Endothelial cell (in vitro differentiated cells): ENCODE measurements at places on chromosomes 1 and 21.
A peak's percentile ranks its signal among the peaks of the same experiment; 100 is the strongest.

DNA sequence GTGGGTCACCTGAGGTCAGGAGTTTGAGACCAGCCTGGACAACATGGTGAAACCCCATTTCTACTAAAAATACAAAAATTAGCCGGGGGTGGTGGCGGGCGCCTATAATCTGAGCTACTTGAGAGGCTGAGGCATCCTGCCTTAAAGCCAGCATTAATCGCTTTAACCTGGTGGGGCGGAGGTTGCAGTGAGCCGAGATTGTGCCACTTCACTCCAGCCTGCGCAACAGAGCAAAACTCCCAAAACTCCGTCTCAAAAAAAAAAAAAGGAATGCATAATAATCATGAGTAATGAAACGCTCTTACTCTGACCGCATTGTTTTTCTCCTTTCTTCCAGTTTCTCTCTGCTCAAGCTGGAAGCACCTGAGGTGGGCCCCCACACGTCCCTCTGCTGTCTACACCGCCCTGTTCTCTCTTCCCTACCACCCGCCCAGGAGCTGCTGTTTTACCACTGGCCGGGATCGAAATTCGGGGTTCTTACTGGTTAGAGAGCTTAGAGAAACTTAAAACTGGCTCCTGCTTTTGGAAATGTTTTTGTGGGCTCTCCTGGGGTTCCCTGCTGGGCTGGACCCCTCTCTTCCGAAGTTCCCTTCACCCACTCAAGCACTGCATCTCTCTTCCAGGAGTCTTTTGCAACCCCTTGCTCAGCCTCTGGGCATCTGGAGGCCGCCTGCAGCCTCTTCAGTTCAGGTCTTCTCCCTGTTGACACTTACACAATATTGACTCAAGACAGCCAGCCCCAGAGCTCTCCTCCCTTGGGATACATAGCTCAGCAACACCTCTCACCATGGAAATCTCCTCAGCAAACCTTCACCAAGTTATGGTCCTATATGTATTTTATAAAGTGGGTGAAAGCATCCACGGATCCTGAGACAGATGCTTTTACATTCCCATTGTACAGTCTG, 62.5 kb downstream of the FAM163A start:
- no peak for DNase-seq

DNA sequence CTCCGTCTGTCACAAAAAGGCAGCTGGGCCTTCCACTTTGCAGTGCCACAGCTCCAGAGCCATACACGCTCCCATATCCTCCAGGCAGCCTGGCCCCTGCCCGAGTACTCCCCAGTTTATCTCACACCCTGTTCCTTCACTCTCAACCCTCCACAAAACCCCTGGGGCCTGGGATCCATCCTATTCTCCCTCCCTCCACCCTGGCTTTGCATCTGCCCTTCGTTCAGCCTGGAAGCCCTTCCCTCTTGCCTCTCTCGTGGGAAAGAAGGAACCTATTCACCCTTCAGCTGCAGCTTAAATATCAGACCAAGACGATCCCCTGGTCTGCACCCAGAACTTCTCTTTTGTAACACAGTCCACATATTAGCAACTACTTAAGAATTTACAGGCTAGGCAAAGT, 56.7 kb downstream of the CAMK2N1 start:
- DNase-seq: no peak

GRCh38 chr1:1355416-1355815, 2.9 kb downstream of the MXRA8 start:
- peak; percentile 44 for DNase-seq

DNA sequence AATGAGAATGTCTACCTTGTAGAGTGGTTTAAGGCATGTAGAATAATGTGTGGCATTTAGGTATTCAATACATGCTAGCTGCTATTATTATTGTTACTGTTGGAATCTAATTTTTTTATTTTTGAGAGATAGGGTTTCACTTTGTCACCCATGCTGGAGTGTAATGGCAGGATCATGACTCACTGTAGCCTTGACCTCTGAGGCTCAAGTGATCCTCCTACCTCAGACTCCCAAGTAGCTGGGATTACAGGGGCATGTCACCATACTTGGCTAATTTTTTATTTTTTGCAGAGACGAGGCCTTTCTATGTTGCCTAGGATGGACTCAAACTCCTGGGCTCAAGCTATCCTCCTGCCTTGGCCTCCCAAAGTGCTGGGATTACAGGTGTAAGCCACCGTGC, 61.9 kb downstream of the EPB41 start:
- DNase-seq: no peak

- DNase-seq: no peak
These were observed 30.9 kb downstream of the KCNT2 start for GRCh38 chr1:196577386-196577785.

DNA sequence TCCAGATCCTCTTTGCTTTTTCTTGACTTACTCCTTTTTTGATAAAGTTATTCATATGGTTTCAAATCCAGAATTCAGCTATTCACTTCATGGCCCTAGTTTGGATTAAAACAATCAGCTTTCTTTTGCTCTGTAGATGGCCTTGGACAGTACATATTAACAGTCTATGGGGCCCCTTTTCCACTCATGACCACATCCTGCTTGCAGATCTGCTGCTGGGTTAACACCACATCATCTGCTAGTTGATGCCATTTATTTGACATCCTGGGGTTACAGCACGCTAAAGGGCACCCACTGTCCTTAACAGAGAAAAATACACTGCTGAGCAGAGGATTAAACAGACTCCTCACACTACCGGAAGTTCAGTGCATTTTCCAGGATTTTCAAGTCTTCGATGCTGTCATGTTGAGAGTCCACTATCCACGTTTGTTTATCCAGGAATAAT, 941 bp upstream of the IFI16 start:
- DNase-seq: no peak

DNA sequence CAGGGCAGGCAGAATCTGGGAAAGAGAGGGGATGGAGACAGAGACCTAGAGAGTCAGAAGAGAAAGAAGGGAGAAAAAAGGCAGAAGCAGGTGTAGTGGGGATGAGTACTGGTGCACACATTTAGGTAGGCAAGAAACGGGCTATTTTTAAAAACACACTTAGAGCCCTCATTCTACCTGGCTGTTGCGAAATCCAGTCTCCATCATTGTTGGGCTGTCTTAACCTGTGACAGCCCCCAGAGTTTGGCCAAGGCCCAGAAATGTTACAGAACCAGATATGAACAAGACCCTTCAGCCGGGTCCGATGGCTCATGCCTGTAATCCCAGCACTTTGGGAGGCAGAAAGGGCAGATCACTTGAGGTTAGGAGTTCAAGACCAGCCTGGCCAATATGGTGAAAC, 12.6 kb upstream of the KDF1 start:
- no peak for DNase-seq

- no peak for DNase-seq
These were observed 52.8 kb downstream of the IGSF21 start for GRCh38 chr1:18160290-18160942.

DNA sequence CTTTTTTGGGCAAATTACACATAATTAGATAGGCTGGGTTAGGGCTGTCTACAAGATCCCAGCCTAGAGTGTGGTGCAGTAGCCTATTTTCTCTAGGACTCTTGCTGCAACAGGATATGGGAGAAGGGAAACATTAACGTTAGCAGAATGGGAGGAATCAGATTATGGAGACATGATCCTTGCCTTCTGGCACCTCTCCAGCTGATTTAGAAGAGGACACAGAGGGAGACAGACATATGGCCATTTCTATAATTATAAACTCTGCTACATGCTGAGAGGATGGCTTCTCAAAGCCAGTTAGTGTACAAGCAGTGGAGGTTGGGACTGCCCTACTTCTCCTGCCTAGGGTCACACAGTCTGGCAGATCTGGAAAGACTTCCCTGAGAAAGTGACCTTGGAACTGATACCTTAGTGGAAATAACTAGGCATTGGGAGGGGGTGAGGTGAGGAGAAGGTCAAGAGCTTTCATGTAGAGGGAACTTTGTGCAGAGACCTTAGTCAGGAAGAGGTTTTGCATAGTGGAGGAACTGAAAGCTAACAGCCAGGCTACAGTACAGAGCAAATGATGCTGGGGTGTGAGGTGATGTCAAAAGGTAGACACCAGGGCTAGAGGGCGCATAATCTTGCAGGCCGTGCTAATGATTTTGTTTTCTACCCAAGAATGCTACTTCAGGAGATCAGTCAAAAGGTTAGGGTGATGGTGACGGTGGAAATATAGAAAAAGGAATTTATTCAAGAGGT, 1.2 kb upstream of the CD1D start:
- DNase-seq: no peak

DNA sequence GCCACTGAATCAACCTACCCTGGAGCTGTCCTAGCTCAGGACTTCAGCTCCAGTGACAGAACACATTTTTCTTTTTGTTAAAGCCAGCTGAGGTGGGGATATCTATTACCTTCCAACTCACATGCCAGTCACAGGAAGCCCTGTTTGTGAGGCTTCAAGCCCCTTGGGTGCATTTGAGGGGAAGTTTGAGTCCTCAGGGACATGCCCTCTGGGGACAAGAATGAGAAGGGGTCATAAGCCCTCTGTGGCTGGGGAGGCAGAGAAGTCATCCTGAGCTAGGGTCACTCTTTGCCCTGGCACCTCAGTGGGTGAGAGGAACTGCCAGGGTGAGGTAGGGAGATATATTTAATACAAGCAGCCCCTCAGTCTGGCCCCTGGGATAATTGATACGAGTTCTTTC, 33.5 kb upstream of the CLDN14 start:
- DNase-seq: no peak

GRCh38 chr1:60759291-60759690, 323.1 kb upstream of the NFIA start:
- no peak for DNase-seq

- DNase-seq: no peak
These were observed 22.0 kb downstream of the KCNK1 start for GRCh38 chr1:233635765-233636502.

DNA sequence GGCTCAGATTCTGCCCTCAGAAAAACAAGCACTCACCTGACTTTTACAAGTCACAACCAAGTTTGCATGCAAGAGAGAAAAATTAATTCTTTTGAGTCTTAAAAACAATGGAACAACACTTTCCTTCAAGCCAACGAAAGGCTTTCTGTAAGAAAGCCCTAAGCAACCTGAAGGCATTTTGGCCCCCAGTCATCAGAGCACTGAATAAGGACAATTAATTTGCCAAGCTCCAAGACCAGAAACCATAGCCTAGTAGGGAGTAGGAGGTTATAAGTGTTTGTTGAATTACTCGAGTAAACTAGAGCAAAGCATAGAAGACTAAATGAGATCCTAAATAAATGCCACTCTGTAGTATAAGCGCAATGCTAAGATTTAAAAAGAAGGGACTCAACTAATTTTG, 4.7 kb downstream of the TGFBR3 start:
- DNase-seq: no peak

- DNase-seq: no peak
These were observed 26.4 kb downstream of the HHIPL2 start for GRCh38 chr1:222521299-222522104.

- DNase-seq: peak; percentile 78
These were observed 617.3 kb downstream of the MATN1 start for GRCh38 chr1:30106125-30106524.

- DNase-seq: no peak
These were observed 25.2 kb downstream of the ILDR2 start for GRCh38 chr1:166950156-166950555.

- no peak for DNase-seq
These were observed 3.4 kb upstream of the PCSK9 start for GRCh38 chr1:55035904-55036303.

GRCh38 chr1:207328004-207328403, 6.5 kb downstream of the CD55 start:
- no peak for DNase-seq

GRCh38 chr1:156230473-156230837, 11.5 kb upstream of the BGLAP start:
- DNase-seq: no peak

DNA sequence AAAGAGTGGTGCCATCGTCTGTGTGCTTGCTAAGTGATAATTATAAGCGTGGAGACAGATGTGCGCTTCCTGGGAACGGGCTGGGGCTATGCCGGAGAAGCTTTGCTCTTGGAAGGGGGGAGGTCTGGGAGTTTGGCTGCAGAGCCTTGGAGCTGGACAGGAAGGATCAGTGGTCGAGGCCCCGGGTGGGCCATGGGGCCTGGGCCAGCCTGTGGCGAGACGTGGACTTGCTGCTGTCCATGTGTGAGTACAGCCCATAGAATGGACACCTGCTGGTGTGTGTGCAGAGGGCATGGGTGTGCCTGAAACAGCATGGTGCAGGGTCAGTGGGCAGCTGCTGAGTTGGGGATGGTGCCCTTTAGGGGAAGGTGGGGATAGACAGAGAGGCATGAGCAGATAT, 121.3 kb downstream of the PCBP3 start:
- DNase-seq: no peak

DNA sequence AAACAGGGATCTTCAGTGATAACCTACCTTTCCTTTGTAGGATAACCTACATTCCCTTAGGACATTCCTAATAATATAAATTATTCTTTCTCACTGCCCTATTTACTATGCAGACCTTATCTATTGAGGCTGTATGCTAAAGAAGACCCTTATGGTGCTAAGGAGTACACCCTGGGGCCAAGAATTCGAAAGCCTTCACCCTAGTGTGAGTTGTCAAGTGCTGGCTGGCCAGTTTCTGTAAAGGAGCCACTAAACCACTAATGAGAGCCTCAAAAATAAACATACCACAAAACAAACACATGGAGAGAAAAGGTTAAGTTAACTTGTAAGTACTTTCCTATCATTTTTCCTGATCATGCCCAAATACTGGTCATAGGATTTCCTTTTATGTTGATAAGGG, 315.0 kb upstream of the CAMK1G start:
- no peak for DNase-seq

DNA sequence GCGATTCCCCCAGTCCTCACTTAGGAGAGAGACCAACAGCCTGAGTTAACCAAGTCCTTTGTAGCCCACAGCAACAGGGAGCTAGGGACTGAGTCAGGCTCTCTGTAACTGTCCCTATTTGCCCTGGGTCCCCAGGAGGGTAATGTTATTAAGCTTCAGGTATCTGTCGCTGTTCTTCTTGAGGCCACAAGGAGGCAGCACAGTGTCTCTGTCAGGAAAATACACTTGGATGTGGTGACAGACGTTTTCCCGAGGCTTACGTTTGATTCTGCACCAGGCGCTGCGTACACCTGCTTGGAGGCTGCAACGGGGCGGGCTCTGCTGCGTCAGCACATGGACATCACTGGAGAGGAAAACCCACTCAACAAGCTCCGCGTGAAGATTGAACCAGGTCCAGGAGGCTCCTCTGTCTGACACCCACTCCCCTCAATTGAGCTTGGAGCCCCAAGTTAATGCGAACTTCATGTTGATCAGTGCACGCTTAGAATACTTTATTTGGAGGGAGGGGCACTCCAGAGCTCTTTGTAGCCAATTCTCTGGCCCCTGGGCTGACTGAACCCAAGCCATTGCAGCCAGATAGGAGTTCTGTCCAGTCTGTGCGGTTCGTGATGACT, 10.7 kb upstream of the ELF3 start:
- no peak for DNase-seq

- DNase-seq: no peak
These were observed 6.3 kb downstream of the PDZK1IP1 start for GRCh38 chr1:47183308-47184089.

- DNase-seq: no peak
These were observed 47.6 kb upstream of the PPP2R5A start for GRCh38 chr1:212237651-212238050.
